ENCODE measurements at places on chromosomes 7 and 10.

DNA sequence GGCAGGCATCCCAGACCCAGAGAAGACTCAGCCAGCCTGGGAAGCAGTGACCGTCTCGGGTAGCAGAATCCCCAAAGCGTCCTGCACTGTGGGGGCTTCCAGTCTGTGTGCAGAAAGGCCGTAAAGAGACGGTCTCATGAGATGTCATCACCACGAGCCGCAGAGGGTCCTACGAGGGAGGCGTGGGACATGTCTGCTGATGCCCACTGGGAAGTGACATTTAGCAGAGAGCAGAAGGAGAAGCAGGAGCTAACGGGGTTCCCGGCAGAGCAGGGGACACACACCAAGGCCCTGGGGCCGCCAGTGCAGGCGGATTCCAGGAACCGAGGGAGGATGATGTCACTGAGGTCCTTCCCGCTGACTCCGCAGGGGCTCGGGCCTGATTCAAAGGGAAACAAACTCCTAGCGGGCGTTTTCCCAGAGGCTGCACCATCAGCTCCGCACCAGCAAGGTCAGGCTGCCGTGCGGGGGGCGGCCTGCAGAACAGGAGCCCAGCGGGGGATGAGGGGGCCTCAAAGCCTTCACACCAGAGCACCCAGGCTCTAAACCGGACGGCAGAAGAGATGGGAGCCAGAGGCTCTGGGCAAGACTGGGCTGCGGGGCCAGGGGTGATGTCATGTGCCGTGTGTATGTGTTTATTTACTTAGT is 85.4 kb upstream of the PDGFA start:
- no peak for DNase-seq

GRCh38 chr7:33862946-33863814 is 42.2 kb upstream of the BMPER start:
- no peak for DNase-seq

GRCh38 chr7:75040512-75040911 is 33.1 kb downstream of the RCC1L start:
- no peak for DNase-seq

- peak; percentile 33 for DNase-seq
Measured at GRCh38 chr10:58399410-58399809, 14.2 kb downstream of the TFAM start.

DNA sequence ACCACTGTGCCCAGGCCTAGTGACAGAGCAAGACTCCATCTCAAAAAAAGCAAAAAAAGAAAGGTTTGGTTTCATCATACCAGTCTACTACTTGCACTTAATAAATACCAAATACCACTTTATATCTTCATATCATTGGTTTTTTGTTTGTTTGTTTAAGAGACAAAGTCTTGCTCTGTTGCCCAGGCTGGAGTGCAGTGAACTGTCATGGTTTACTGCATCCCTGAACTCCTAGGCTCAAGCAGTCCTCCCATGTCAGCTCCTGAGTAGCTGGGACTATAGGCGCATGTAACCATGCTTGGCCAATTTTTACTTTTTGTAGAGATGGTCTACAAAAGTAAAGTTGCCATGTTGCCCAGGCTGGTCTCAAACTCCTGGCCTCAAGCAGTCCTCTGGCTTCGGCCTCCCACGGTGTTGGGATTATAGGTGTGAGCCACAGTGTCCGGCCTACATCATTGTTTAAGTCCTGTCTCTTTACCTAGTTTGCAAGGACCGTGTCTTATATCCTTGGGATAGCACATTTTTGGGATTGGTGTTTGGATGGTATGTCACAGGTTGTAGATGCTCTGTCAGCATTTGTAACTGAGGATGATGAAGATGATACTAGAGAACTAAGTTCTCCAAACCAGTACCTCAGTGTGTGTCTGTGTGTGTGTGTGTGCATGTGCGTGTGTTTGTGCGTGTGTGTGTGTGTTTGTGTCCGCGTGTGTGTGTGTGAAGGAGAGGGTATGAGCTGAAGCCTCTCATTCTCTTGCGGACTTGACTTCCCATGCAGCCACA is 9.3 kb downstream of the LMTK2 start:
- DNase-seq, result no peak

DNA sequence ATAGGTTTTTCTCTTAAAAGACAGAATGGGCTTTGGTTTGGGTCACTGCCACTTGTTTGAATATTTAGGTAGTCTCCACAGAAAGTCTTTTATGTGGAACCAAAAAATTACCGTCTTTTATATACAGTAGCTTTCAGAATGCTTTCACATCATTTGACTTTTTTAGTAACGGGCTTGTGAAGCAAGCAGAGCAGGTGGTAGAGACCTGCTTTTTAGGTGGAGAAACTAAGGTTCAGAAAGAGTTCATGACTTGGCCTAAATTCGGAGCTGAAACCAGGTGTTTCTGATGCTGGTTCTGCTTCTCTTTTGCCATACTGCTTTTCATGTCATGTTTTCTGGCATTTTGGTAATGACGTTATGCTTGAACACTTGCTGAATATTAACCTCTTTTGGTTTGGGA is 36.3 kb downstream of the GARS1 start:
- DNase-seq, result no peak

DNA sequence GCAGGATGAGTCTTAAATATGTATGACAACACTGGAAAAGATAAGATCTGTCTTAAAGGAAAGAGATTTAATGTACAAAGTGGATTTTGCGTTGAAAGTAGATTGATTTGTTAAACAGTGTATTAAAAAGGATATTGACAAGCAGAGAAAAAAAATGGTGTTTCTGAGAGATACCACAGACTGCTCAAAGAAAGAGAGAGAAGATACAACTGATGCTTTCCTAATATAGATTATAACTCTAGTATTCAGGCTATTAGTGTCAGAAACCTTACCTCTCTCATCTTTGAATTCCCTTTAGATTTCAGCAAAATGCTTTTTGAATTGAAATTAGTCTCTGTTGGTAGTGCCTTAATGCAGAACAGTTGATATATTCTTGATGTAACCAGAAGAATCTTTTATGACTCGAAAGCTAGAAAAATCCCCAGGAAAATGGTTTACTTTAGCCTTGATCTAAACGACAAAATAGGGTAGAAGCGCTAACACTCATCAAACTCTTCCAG is 550.7 kb downstream of the INHBA start:
- no peak for DNase-seq

DNA sequence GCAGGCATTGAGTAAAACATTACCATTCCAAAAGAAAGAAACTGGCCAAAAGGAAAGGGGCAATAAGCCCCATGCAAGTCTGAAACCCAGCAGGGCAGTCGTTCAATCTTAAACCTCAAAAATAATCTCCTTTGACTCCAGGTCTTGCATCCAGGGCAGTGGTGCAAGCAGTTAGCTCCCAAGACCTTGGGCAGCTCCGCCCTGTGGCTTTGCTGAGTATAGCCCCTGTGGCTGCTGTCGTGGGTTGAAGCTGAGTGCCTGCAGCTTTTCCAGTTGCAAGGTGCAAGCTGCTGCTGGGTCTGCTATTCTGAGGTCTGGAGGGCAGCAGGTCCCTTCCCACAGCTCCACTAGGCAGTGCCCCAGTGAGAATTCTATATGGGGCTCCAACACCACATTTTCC is 580.1 kb upstream of the AUTS2 start:
- no peak for DNase-seq

DNA sequence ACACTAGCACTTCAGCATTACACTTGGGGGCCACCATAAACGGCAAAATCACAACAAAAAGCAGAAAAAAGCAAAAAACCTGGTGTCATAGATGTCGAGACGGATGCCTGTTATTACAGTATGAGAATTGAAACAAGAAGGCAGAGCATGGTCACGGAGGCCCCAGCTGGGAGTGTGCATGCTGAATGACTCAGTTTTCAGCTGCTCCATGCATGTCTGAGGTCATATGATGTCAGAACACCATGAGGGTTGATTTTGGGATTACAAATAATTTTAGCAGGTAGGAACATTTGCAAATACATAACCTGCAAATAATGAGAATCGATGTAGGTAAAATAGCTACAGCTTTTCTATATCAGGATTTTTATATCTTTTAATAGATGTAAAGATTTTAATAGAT is 19.1 kb downstream of the ZMYND11 start:
- DNase-seq, result peak; percentile 72

- DNase-seq, result no peak
Measured at GRCh38 chr7:151809146-151809863, 67.6 kb downstream of the PRKAG2 start.

DNA sequence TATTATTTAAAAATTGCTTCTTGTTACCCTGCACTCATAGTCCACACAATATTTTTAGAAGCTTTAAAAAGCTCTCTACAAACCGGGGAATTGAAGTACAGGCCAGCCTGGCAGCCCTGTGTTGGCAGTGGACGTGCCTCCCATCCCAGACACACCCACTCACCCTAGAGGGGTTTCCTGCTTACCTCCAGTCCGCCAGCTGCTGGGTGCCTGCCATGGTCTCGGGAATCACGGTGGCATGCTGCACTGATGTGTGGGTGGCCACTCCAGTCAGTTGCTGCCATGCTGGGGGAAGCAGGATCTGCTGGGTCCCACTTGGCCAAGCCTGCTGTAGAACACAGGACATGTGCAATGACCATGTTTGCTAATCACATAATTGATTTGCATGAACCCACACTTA is 80.4 kb downstream of the CLEC2L start:
- no peak for DNase-seq

- DNase-seq, result peak; percentile 79
Measured at GRCh38 chr7:14836571-14837189, 65.9 kb downstream of the DGKB start.

- peak; percentile 74 for DNase-seq
Measured at GRCh38 chr10:113056441-113057021, 106.5 kb downstream of the TCF7L2 start.

- no peak for DNase-seq
Measured at GRCh38 chr7:1357601-1358271, 101.5 kb downstream of the MICALL2 start.

GRCh38 chr7:110645060-110645459 is 445.9 kb upstream of the LRRN3 start:
- no peak for DNase-seq

DNA sequence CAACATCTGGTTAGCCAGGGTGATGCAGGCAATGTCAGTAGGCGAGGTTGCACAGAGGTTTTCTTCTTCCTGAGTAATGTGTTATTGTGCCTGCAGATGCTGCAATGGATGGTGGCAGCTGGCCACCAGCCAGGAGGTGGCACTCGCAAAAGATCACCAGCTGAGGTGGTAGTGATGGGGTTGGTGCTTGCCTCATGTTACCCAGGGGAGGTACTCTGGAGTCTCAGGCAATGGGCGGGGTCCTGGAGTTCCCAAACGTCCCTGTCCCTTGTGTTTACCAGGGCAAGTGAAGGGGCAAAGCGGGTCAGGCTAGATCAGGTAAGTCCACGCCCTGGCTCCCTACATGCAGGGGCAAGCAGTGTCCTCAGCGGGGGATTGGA is 21.1 kb downstream of the CLRN3 start:
- DNase-seq, result no peak

DNA sequence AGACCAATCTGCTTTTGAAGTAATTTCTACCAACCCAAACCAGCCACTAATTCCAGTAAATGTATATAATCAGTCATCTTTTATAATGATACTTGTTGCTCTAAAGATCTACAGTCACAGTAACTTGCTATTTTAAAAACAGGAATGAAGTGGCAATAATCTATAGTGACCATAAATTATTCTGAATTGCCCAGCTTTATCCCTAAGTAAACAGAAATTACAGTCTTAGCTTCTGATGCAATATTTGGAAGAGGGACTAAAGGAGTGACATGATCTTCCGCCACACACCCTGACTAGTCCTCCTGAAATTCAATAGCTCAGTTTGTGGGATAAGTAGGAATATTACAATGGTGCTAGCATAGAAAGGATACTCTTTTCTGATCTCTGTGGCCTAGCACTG is 96.1 kb downstream of the ATE1 start:
- DNase-seq, result no peak

DNA sequence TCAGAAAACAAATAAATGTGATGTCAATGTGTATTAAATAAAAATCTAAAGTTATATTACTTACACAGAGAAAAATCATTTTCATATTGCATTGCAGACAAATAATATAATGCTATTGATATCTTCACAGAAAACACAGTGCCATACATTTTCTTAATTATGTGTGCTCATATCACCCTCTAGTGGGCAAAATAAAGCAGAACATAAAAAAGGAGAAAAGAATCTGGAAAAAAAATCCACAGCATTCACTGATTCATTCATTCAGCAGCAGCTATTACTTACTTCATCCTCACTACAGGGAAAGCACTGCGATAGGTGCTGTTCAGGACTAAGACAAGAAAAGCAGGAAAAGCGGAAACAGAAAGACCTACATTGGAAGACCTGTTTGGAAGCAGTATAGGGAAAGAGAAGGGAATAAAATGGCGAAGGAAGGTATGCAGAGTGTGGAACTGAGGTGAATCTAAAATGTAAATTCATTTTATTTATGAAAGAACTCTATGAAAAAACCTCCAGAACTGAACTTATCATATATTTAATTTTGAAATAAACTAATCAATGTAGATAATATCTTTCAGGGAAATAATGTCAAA is 73.2 kb downstream of the POT1 start:
- peak; percentile 58 for DNase-seq

- DNase-seq, result no peak
Measured at GRCh38 chr7:135665042-135665441, 2.7 kb downstream of the STMP1 start.

DNA sequence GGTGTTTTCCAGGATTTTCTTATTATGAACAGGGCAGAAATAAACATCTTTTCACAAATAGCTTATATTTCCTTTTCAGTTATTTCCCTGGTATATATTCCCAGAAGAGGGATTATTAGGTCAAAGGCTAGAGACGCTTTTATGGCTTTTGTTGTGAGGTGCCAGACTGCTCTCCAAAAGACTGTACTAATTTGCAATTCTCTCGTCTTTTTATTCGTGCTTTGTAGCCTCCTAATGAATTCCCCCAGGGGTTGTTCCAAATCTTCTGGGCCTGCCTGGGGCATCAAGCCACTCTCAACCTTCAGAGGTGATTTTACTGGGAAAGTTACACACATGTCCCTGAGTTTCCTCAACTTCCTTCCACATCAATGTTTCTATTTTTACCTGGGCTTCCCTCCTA is 34.0 kb upstream of the R3HCC1L start:
- no peak for DNase-seq

- DNase-seq, result no peak
Measured at GRCh38 chr7:75840029-75840428, 26.4 kb upstream of the CCL24 start.

- DNase-seq, result no peak
Measured at GRCh38 chr10:97000487-97001182, 168.5 kb downstream of the LCOR start.

- DNase-seq, result peak; percentile 97
Measured at GRCh38 chr10:22246680-22247391, 29.0 kb upstream of the EBLN1 start.

- peak; percentile 30 for DNase-seq
Measured at GRCh38 chr10:71805776-71806703, 32.7 kb upstream of the VSIR start.

DNA sequence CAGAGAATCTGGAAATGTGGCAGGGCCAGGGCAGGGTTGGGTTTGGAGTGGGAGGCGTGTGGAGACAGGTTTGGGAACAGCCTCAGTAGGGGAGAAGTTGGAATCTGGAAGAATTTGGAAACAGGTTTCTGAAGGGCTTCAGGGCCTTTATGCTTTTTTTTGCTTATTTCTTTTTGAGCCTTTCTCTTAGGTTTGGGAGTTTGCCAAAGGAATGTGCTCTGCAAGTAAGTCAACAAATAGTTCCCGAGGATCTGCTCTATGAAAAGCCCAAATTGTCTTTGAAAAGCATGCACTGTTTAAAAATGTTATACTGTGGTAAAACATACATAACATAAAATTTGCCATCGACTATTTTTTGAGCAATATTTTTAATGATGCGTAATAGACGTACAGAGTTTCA is 86.7 kb upstream of the ADRB1 start:
- DNase-seq, result peak; percentile 76

GRCh38 chr10:75703191-75703854 is 271.9 kb downstream of the LRMDA start:
- no peak for DNase-seq
